ENCODE measurements at places on chromosomes 5 and 9.

GRCh38 chr9:2821855-2822254 lies 22.0 kb downstream of the PUM3 start:
- no peak for DNase-seq

GRCh38 chr9:133458643-133459312 lies 1.0 kb upstream of the CACFD1 start:
- DNase-seq, result no peak

- DNase-seq, result no peak
These were observed 5.7 kb downstream of the NDST1 start for GRCh38 chr5:150513375-150514309.

DNA sequence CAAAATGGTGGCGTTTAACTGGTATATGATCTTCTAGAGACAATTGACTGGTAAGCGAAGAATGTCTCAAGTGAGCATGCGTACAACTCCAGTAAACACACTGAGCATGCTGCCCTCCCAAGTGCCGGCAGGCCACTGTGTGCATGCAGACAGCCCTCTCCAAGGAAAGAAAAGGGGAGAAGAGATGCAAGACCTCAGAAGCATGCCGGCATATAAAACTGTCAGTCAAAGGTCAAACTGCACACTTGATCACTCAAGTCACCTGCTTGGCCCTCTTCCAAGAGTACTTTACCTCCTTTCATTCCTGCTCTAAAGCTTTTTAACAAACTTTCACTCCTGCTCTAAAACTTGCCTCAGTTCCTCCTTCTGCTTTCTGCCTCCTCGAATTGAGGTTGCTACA lies 910.2 kb downstream of the TAF11L14 start:
- no peak for DNase-seq

DNA sequence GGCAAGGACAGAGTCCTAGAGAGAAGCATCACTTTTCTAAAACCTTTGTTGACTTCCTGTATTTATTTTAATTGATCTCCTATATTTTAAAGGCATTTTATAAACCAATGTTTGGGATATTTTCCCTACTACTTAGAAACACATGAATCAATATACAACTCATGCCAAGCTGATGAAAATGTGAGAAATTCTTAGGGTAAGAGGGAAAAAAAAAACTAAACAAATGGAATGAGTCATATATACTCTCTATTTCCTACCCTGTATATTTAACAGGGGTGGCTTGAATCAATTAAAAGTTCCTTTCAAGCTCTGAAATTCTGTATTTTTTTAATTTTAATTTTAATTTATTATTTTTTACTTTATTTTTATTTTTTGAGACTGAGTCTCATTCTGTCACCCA lies 19.6 kb downstream of the BAAT start:
- no peak for DNase-seq

DNA sequence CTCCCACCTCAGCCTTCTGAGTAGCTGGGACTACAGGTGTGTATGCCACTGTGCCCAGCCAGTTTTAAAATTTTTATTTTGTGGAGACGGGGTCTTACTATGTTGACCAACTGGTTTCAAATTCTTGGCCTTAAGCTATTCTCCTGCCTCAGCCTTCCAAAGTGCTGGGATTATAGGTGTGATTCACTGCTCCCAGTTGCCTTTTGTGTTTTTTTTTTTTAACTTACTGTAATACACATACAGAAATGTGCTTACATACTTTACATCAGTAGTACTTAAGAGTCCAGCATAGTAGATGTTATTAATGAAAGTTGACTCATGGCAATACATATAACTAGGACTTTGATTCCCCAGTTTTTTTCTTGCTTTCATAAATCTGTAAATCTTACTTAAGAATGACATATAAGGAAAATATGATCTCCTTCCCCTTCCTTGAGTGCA lies 4.7 kb downstream of the MAN2A1 start:
- DNase-seq, result no peak

DNA sequence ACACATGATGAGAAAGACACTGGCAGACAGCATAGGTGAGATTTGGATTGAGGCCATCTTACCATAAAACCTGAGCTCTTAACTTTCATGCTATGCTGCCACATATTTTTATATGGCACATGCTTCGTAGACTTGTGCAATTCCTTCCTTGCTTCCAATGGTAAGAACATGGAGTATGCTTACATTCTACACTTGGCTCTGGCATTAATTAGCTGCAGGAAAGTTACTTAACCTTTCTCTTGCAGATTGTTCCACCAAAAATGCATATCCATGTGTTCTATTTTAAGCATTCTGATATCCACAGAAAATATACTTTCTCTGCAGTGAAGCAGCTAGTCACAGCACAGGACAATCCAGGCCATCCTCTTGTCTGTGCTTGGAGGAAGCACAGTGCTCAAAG lies 119.4 kb downstream of the MPDZ start:
- no peak for DNase-seq

GRCh38 chr9:38687389-38687842 lies 32.5 kb downstream of the FAM240B start:
- no peak for DNase-seq

GRCh38 chr9:76732341-76732958 lies 31.8 kb upstream of the PCA3 start:
- DNase-seq, result no peak

- no peak for DNase-seq
These were observed 2054.2 kb downstream of the MAT2B start for GRCh38 chr5:165559645-165560044.

DNA sequence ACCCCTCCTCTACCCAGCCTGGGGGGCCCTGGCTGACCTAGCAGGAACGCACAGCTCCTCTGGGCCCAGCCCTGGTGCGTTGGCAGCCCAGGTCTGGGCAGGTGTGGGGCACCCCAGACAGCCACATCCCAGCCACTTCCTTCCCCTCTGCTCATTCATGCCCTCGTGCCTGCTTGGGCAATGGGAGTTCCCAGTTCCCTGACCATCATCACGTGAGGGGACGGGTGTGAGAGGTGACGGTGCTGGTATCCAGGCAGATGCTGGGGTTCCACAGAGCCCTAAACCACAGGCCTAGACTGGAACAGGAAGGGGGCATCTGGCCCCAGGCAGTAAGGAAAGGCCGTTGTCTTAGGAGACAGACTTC lies 8.4 kb downstream of the RALGDS start:
- DNase-seq, result no peak

GRCh38 chr5:171409164-171410136 lies 10.0 kb upstream of the FGF18 start:
- DNase-seq, result no peak

DNA sequence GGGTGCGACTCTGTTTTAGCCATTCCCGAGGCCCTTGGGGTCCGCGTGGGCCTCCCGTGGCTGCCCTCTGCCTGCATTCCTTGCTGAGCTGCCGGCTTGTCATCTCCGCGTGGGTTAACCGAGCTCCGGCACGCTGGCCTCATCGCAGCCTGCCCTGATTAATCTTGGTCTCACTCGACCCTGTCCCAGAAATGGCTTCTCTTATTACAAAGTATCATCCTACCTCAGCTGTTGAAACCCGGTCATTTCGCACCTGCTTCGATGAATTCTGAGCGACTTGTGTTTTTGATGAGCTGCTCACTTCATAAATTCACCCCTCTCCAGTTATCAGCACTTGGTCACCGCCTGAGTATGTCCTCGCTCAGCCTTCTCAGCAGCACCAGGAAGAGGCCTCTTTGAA lies 123.5 kb upstream of the EGFLAM start:
- DNase-seq, result no peak

GRCh38 chr9:135969064-135969683 lies 8.0 kb upstream of the UBAC1 start:
- no peak for DNase-seq

GRCh38 chr5:172420235-172420939 lies 33.9 kb downstream of the SH3PXD2B start:
- no peak for DNase-seq

- no peak for DNase-seq
These were observed 16.5 kb downstream of the HBEGF start for GRCh38 chr5:140329739-140330481.

DNA sequence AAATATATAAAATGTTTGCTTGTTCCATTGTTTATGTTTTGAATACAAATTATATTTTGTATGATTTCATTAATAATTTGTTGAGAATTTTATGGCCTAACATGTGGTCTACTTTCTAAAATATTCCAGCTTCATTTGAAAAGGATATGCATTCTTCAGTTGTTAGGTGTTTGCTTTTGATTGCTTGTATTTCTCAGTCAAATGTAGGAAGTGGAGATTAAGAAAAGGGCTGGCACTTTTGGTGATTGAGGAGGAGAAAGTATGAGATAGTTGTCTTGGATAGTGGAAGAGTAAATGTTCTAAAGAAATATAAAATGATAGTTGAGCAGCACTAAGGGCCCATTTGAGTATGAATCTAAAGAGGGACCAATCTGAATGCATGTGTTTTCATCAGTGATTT lies 23.1 kb downstream of the JAK2 start:
- no peak for DNase-seq

DNA sequence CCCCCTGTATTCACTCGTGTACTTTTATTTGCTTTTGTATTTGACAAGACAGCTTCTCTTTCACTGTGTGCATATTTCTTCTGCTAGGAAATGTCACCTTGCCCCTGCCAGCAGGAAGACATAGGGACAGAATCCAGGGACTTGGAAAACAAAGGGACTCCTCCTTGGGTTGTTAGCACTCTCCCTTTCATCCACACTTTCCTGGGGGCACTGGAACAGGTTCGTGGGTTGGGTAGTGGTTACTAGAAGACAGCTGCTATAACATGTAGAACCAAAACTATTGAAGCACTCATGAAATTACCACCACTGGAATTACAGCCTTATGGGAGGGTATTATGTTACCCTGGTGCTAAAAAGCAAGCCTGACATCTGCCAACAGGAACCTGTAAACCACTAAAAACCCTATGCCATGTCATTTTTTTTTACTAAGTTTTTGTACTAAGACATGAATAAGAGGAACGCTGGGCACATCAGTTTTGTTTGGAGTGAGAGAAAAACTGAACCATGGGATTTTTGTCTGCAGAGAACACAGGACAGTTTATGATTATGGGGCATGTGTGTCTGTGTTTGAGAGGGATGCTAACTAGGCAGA lies 4.7 kb upstream of the CCL28 start:
- DNase-seq, result no peak

DNA sequence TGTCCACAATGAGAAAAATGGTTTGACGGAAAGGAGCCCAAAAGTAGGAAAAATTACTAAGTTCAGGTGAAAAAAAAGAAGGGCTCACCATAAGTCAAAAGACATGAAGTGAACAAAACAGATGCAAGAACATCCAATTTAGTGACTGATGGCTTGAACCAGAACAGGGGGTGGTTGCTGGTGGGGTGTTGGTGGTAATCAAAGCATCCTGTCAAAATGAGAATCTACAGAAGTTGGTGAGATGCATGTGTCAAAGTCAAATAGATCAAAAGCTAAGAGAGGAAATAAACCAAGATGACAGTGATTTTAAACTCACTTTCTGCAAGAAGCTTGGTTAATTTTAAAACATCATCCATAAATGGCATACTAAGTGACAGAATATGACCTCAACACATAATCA lies 117.4 kb downstream of the MLLT3 start:
- DNase-seq, result no peak

DNA sequence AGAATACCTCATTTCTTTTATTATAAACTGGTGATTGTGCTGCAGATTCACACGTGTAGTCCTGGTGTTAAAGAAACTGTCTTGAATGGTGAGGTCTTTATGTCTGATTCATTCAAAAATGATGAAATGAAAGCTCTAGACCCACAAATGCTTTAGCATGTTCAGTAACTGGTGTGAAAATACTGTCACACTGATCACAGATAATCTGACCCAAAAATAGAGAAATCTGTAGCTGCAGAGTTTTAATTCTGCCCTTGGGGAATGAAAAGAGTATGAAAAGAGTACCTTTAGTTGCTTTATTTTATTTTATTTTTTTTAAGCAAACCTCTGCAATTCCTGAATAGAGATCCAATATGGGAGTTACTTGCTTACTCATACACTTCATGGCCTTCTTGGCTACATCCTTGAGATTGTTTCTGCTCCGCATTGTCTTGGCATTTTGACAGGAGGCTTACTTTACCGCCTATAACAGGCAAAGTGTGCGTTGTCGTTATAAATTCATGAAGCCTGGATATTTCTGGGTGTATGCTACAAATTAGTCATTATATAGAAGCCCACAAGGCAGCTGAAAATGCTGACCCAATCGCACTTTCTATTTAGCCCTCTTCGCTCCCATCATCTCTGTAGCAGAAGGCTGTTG lies 2.7 kb downstream of the RGMB start:
- no peak for DNase-seq

DNA sequence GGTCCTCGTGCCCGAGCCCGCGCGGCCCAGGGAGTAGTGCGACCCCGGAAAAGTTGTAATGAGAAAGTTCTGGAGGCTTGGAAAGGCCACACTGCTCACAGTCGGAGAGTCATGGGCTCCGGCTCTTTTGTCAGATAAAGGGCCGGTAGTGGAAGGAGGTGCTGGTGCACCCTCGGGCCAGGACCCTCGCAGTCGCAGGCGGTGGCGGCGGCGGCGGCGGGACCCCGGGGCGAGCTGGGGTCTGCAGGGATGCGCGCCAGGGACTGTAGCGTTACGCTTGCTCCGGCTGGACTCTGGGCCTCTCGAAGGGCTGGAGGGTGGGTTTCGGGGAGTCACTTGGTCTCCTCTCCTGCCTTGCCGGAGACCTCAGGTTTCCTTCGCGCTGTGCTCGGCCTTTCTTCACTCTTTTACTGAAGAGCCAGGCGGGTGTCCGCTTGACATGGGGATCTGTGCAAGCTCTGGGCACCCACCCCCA lies 1.5 kb downstream of the RORB start:
- DNase-seq, result no peak

DNA sequence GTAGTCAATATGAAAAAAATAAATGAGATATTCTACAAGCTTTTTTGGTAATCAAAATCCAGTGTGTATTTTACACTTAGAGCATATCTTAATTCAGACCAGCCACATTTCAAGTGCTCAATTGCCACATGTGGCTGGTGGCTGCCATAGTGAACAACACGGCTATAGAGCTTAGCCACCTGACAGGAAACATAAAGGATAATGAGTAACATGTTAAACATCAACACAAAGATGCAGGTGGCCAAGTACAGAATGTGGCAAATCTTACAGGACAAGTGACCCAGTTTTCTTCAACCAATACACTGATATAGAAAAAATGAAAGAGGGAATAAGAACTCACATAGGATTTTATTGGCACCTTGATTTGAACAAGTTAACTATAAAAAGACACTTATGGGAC lies 61.4 kb downstream of the KIF24 start:
- DNase-seq, result no peak

GRCh38 chr5:132086277-132086794 lies 12.7 kb downstream of the CSF2 start:
- DNase-seq, result no peak

DNA sequence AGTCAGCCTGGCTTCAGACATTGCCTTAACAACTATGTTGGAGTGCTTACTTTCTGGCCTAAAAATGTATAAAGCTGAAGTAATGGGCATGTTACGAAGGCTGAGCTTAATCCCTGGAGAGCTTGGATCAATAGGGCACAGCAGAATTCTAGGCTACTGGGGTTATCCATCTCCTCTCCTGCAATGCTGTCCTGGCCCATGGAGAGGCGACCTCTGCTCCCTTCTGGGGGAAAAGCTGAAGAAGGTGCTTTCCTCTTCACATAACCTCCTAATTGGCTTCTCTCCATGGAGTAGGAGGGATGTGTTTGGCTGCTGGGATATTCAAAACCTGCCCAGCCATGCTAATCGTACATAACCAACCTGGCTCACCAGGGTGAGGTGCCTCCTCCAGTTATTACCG lies 403.5 kb downstream of the DMRT2 start:
- no peak for DNase-seq

GRCh38 chr9:87686520-87687090 lies 39.3 kb upstream of the CTSL start:
- DNase-seq, result no peak

- no peak for DNase-seq
These were observed 388.9 kb upstream of the PAPPA start for GRCh38 chr9:115764645-115765044.

- no peak for DNase-seq
These were observed 985.9 kb downstream of the CDH18 start for GRCh38 chr5:19002111-19002510.

Data from stimulated activated CD8-positive, alpha-beta memory T cell treated with anti-CD3 and anti-CD28 coated beads, Interleukin-15, amount 100 ng/mL, for 24 hours (primary cell).